ENCODE measurements at places on chromosomes 12 and 14. TPM values are rescaled to one million over a fixed set of nuclear protein-coding genes. Genes with fewer than 3 reads are reported as not detected.

DNA sequence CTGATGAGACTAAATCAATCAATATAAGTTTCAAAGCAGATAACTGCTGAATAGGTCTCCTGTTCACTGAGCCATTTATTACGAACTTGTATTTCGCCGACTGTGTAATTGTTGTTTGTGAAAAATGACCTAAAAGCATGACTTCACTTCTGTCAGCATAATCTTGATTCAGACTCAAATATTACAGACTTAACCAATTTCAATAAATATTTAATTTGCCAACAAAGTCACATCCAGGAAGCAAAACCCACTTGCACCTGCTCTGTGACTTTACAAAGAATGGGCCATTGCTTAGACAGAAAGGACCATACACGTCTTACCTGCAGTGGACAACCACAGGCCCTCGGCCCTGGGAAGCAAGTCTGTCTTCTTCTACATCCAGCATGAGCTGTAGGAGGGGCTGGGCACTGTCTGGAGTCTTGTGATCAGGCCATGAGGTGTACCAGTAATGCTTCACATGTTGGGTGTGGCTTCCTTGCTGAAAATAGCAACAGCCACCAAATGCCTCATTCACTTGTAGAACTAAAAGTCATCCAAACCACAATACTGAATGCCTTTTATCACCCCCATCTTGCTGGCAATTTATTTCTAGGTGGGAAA lies 23.5 kb upstream of the PTPRB start:
- no peak for DNase-seq

DNA sequence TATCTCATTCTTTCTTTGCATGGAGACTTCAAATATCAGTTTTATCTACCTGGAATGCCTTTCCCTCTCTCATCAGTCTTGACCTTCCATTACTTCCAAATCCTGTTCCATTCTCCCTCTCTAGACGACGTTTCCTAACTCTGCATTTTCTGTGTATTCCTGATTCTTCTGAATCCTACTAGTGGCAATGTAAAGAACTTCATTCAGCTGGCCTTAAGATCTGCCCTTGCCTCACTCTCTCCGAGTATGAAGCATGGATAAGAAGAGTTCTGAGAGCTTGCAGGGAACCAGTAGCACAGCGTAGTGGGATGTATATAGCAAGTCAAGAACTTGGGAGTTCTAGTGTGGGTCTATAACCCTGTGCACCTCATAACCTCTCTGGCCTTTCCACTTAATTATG lies 68.5 kb upstream of the HOXC13 start:
- no peak for DNase-seq

- DNase-seq: no peak
Measured at GRCh38 chr12:97751704-97752103, 289.1 kb downstream of the RMST start.

DNA sequence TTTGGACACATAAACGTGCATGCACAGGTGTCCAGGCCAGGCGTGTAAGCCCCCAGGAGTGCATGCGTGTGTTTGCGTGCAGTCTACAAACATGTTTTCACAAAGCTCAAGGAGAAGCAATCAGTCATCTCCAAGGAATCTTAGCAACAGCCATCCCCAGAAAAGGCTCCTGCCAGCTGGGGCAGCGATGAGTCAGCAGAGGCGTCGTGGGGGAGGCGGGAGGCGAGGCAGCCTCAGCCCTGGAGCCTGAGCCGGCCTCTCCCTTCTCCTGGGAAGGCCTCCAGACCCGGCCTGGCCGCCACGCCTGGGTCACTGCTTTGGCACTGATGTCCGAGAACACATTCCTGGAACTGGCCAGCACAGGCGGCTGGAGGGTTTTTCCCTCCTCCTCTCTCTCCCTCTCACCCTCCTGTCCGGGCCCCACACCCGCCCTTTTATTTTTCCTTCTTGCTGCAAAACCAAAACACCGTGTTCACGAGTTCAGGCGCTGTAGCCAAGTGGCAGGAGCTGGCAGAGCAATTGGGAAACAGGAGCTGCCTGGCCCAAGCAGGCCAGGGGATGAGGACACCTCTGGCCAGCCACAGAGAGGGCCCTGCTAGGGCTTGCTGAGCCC lies 92.7 kb downstream of the LRRC74A start:
- peak; percentile 17 for DNase-seq

RTN1 gene
- not detected for total RNA-seq

DNA sequence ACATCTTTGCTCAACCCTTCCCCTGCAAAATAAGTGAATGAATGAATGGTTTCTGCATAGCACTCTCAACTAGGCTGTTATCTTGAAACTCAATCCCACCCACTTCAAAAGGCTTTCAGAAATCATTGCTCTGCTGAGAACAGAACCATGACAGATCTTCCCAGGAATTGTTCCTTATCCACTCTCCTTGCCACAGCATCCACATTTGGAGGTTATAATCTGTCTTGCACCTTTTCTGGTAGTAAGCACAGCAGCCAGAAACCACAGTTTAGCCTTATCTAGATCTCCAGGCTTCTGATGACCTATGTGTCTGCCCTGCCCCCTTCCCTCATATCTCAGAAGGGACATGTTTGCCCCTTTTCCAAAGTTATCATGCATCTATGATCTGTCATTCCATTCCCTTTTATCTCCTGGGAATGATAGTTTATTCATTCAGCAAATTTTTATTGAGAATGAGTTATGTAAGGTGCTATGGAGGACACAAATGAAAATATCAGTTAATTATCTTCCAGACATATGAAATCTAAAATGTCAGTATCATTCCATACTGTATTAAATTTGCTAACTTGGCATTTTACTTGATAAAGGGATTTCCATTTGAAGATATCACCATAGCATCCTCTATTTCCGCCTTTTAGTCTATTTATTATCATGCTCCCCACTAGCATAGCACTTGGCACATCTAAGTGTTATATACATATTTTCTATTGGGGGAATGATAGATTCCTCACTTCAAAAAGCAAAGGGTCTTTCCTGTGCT lies 21.4 kb downstream of the LGR5 start:
- no peak for DNase-seq

- DNase-seq: no peak
Measured at GRCh38 chr14:67575684-67576083, 24.4 kb downstream of the PIGH start.

DNA sequence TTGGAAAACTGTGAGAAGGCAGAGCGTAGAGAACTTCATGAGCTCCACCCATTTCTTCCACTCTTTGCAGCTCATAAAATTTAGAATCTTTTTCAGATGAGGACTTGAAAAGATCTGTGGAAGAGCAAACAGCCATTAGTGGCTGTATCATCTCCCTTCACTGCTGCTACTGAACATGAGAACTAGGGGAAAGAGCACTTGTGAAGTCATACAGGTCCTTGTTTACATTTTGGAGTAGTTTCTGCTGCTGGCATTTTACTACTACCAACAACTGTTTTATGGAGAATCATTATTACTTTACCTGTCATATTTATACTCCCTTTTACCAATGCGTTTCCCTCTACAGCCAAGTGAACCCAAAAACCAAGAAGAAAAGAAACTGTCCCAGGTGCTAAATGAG lies 41.0 kb downstream of the RPGRIP1 start:
- DNase-seq: no peak

- no peak for DNase-seq
Measured at GRCh38 chr12:33129500-33129899, 232.9 kb upstream of the PKP2 start.

DNA sequence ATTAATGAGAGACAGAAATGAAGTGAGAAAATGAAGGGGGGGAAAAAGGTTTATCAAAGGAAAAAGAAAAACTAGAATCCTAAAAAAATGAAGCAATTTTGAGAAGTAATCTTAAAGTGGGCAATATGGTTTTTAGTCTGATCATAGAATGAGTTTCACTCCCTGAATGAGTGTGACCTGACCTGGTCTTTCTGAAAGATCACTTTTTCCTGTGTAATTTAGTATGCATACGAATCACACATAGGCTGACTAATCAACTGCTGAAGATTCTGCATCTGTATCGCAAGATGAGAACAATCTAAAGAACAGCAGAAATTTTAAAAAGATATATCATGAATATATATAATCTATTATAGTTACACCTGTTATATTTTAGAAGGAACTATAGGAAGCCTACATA lies 11.3 kb downstream of the GNPTAB start:
- DNase-seq: no peak

GRCh38 chr14:103214461-103214958 lies 91.2 kb downstream of the TNFAIP2 start:
- no peak for DNase-seq

GRCh38 chr12:67453191-67453590 lies 184.0 kb downstream of the CAND1 start:
- no peak for DNase-seq

- DNase-seq: peak; percentile 83
Measured at GRCh38 chr12:47391566-47391965, 311.8 kb upstream of the AMIGO2 start.

DNA sequence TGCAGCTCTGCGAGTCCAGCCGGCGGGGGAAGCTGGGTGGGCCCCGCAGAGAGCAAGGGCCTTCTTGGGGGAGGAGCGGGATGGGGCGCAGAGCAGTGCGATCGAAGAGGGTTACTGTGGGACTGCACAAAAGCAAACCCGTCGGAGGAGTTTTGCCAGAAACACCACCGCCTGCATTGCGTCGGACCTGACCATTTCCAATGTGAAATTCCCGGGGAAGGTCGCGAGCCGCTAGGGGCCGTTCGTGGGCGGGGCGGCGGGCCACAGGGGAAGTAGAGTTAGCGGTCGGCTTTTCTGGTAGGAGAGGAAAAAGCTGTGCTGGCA lies 333 bp upstream of the KCNA1 start:
- peak; percentile 1 for DNase-seq

DNA sequence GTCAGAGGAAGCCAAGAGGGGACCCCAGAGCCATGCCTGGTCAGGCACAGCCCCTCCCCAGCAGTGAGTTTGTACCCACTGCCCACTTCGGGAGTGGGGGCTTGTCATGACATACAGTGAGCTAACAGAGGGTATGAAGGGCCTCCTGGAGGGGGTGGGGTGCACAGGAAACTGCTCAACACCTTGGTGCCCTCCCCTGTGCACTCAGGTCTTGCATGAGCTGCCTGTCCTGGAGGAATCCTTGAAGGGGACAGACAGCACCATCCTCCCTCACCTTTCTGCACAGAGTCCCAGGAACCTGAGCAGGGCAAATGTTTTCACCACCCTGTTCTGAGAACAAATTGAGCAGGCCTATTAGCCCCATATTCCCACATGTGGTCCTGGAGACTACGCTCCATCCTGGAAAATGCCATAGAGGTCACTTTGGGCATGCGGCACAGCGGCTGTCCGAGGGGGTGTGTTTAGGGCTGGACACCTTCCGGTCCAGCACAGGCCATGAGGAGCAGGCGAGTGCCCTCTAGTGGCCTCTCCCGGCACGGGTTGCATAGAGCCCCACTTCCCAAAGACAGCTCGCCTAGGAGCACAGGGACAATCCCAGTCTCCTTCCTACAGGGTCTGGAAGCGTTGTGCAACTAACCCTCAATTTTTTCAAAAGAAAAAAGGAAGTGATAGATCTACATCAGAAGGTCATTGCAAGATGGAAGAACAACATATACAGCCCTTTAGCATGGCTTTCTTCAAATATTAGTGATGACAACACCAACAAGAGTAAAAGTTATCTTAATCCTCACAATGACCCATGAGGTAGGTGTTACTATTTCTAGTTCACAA lies 31.9 kb upstream of the ZFP36L1 start:
- DNase-seq: peak; percentile 51

- DNase-seq: no peak
Measured at GRCh38 chr12:79643821-79644220, 46.9 kb downstream of the PAWR start.

DNA sequence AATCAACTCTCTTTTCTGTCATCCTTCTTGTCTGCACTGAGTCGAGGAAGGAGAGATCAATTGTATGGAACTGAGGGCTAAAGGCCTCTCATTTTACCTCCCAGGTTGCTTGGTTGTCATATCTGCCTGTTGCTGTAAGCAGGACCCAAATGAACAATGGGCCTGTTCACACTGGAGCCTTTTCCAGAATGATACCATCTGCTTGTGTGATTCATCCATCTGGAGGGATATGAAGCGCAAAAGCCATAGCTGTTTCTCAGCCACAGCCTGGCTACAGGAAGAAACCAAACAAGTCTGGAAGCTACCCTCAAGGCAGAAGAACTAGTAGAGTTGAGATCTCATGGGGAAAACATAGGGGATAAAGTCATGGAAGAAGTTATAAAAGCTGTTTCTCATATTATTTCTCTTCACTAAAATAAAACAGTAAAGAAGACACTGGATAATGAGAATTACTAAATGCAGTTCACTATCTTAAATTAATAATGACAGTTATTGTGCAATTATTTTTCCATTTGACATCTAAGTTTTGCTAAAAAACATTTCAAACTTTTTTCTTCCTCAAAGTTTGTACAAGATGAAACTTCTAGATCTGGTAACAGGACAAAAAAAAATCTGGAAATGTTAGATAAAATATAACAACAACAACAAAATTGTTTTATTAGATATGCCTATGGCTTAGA lies 106.3 kb downstream of the SPTSSA start:
- no peak for DNase-seq

GRCh38 chr12:122917507-122918121 lies 21.7 kb upstream of the VPS37B start:
- no peak for DNase-seq

POLE2 gene
- 30.0 TPM for total RNA-seq

SIRT4 gene
- total RNA-seq: 4.2 TPM

DNA sequence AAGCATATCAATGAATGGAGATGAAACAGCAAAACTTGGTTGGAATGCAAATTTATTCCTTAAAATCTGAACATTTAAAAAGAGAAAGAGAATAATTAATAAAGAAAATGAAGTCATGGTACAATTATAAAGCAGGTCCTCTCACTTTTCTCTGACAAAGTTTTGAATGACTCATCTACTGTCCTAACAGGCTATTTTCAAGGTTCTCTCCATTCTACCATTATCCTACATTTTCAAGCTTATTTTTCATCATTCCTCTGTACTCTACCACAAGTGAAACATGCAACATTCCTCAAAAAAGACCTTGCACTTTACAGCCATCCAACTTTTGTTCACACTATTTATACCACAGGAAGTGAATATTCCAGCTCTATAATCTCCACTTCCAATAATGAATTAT lies 36.9 kb upstream of the AP4S1 start:
- no peak for DNase-seq

DNA sequence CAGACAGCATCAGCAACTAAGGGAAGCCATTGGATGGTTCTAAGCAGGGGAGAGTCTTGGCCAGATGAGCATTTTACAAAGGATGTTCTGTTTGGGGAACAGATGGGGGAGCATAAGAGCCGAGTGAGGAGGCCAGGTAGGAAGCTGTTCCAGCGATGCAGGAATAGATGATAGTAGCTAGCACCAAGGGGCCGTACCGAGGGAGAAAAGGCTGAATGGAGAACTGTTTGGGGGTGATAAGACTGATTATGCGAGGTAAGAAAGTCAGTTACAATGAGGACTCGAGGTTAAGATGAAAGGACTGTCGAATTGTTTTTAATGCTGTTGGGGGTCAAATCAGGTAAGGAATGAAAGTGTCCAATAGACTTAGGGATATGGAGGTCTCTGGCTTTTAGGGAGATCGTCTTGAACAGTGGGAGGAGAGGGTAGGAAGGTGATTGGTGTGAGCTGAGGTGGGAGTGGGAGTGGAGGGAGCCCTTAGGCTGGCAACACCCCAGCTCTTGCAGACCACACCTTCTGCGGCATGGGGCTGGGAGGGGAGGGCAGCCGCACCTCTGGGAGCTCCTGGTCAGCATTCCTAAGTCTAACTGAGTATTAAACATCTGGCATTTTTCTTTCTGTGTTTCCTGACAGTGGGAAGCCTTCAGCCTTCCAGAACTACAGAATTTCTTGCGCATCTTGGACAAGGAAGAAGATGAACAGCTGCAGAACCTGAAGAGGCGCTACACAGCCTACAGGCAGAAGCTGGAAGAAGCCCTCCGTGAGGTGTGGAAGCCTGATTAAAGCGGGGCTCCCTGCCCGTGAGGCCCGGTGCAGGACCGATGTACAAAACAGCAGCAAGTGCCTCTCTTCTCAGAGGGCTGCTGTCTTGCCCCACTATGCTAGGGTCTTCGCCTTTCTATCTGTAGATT lies 64.8 kb downstream of the GNS start:
- no peak for DNase-seq

SVOP gene
- total RNA-seq: not detected
